ENCODE measurements at places on chromosomes 7 and 10.
A peak's percentile ranks its signal among the peaks of the same experiment; 100 is the strongest.

DNA sequence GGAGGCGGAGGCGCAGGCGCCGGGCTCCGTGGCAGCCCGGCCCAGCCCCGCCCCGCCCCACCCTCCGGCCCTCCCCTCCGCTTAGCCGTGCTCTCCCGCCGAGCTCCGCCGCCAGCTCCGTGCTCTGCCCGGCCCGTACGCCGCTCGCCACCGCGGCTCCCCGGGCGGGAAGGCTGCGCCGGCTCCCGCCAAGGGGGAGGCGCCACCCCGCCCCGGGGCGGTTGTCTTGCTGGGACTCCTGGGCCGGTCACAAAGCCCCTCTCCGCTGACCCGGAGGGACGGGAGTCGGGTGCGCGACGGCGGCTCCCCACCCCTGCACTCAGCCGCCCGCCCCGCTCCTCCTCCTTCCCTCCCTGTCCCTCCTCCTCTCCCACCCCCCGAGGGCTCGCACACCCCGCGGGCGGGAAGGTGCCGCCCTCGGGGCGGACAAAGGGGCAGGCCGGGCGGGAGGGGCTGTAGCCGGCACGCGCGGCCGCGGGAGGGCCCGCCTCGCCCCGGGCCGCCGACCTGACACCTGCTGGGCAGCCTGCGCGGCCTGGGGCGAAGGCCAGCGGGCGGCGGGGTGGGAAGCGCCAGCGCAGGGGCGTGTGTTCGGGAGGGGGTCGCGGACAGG, 11.5 kb upstream of the SP8 start:
- DNase-seq: no peak

- DNase-seq: no peak
Observed at GRCh38 chr10:126147866-126148587, 240.2 kb downstream of the ADAM12 start.

DNA sequence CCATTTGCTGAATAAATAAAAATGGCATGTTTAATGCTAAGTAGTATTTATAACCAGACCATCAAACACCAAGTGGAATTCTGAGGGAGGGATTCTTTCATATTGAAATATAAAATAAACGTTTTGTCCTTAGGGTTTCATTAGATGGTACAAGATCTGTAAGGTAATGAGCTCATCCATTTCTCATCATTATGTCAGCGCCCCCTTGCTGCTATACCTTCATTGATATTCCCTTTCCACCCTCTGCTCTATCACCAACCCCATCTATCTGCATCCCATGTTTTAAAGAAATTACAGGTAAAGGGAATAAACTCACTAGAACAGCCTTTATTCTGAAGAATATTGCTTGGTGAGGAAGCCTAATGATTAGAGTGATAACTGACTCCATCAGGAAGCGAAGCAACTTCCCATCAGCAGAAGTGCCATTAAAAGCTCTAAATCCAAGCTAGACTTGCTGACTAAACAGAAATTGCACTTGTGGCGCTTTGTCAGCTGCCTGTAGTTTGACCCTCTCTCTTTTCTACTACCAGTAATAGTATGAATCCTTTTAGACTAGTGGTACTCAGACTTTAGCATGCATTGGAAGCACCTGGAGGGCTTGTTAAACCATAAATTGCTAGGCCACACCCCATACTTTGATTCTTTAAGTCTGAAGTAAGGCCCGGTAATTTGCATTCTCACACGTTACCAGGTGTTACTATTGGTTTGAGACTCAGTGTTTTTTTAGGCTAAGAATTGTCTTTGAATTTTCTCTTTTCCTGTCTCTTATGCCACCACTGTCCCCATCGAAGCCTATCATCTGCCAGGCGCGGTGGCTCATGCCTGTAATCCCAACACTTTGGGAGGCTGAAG, 27.5 kb downstream of the ADD3 start:
- no peak for DNase-seq

DNA sequence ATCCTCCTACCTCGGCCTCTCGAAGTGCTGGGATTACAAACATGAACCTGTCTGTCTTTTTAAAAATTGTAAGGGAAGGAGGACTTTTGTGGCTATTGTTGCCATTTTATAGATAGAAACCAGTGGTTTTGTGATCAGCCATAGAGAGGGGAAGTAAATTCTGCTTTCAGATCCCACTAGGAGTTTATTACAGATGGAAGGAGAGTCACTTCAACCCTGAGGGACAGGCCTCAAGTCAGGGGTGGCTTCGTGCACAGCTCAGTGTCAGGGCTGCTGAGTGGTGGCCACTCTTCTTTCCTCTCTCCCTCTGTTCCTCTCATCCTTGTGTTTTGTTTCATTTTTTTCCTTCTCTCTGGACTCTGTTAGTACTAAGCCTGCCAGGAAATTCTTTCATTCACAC, 60.8 kb downstream of the OGDH start:
- DNase-seq: no peak

DNA sequence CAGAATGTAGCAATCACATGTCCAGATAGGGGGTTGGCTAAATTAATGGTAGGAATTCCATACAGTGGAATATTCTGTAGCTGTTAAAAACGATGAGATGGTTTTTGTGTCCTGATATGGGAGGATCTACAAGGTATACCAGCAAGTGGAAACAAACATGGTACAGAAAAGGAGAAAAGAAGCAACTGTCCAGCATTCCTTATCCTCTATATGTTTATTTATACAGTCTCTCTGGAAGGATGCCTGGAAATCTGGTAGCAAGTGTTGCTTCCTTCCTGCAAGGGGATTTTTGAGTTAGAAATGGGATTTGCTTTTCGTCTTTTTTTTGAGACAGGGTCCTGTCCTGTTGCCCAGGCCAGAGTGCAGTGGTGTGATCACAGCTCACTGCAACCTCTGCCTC, 19.3 kb downstream of the IL15RA start:
- DNase-seq: no peak

- no peak for DNase-seq
Observed at GRCh38 chr7:17043012-17043877, 161.5 kb upstream of the AGR3 start.

DNA sequence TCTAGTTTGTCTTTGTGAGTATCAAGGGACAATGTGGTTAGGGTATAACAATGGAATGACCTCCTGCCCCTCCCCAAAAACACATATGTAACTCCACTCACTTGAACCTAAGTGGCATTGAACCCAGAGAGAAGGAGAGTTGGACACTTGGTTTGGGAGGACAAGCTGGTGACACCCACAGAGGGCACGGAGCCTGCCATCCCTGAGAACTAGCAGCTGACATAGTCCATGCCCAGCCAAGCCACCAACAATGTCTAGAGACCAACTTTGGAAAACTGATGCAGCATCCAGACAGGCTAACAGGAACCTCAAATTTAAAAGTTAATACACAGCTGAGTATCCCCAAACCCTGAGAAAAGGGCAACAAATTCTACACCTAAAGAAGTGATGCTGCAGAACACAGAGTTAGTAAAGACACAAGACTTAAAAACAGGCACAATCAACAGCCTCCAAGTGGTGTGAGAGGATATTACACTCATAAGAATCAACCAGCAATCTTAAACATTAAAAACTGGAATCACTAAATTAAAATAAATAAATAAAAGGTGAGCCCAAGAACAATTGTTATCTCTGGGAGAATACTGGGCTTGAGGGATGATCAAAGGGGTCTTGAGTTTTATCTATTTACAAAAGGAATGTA, 27.2 kb downstream of the NUDCD3 start:
- peak; percentile 36 for DNase-seq

GRCh38 chr10:130218181-130218641, 82.0 kb downstream of the GLRX3 start:
- DNase-seq: no peak

GRCh38 chr10:30883116-30883515, 148.5 kb downstream of the ZNF438 start:
- DNase-seq: no peak

DNA sequence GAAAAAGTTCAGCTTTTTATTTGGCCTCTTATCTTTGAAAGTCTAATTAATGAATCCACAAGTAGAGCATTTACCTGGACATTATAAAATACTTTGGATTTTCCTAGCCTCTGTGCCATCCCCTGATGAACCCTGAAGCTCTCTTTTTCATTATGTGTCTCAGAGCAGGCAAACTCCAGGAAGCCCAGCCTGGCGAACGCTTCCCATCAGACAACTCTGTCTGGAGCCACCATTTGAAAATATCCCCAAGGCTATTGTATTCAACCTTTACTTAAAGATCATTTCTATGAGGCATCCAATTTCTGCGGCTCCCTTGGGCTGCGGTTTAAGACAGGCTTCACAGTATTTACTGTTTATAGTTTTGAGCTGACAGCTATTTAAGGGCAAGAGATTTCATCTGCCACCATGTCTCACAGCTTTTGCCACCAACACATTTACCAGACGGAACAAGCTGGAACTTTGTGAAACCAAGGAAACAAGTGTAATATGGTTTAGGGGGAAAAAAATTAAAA, 257.2 kb upstream of the GLI3 start:
- no peak for DNase-seq

- DNase-seq: peak; percentile 60
Observed at GRCh38 chr7:151085691-151086620, at the start of gene AGAP3. TSS of gene AGAP3 (plus strand) at chr7:151086475. CDS start at chr7:151086742, 267 bp downstream.

- no peak for DNase-seq
Observed at GRCh38 chr7:106616708-106617051, 44.3 kb downstream of the CCDC71L start.

DNA sequence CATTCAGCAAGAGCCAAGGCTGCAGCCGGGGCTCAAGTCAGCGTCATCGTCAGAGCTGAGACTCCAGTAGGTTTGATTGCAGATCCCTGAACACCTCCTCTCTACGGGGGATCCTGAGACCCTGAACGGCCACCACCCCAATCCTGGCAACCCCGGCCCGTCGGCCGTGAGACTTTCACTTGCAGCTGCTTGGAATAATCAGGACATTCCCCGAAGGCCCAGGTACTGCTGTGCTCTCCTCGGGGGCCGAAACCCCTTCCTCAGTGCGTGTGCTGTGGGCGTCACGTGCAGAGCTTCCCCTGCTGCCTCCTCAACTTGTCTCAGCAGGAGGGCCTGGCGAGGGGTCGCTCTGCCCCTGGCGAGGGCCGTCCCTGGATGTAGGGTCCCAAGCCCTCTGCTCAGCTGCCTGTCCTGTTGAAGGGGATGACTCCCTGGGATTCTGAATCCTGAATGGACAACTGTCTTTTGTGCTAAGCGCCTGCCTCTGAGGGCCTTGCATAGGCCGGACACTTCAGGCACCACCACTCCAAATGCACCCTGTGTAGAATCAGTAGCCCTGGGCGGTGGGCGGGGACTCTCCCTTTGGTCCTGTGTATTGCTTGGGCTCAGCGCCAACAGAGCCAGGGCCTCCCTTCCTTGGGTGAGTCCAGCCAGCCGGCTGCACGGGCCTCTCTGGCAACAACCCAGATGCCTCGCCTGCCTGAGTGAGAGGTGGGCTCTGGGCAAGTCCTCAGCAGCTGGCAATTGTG, 63.8 kb upstream of the EBF3 start:
- no peak for DNase-seq

GRCh38 chr7:47581804-47582763, at the start of gene TNS3:
TSS of gene TNS3 (minus strand) at chr7:47582111. CDS start at chr7:47439636, 142,475 bp downstream.
- no peak for DNase-seq

DNA sequence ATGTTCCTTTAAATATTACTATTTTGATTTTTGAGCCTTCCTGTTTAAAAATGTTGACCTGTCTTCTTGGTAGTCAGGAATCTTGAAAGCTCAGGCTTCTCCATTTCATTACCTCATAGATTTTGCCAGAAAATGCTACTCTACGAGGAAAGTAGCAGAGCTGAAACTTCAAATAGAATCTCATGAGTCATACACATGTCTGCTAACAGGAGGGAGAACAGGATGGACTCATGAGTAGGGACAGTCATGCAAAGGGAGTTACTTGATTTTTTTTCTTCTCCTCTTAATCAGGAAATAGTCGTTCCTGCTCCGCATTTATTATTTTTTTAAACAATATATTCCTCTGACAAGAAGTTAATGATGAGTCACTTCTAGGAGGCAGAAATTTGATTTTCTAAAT, 37.0 kb upstream of the MINDY3 start:
- DNase-seq: no peak

GRCh38 chr7:1990001-1990670, 242.6 kb downstream of the MAD1L1 start:
- no peak for DNase-seq

- DNase-seq: no peak
Observed at GRCh38 chr7:714251-714671, 12.2 kb upstream of the DNAAF5 start.

DNA sequence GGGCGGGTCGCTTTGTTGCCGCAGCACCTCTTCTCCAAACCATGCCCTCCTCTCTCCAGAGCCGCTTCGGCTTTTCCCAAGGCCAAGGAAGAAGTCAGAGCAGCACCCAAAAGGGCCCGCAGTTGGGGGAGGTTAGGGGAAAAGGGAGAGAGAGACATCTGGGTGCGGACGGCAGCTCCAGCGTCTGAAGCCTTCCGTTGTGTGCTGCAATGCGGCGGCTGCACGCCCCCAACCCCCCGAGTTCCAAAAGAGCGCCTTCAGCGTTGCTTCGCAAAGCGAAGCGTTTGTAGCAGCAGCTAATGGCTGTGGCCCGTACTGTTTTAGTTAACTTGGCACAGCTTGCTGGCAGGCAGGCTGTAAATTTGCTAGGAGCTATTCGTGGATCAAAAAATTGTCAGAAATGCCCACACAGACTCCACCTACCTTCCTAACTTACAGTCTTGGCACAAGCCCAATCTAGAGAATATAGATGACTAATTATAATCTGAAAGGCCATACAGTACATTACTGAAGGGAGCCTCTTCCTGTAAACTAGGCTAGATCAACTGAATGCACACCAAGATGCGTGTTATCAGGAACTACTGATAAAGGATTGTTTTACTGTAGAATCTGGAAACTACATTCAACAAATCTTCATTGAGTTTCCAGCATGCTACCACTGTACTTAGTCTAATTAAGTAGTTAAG, 1.1 kb upstream of the KBTBD2 start:
- no peak for DNase-seq

GRCh38 chr7:21020667-21021066, 234.0 kb upstream of the SP8 start:
- DNase-seq: no peak

- no peak for DNase-seq
Observed at GRCh38 chr10:71191019-71191418, 21.4 kb upstream of the UNC5B start.

GRCh38 chr7:138382862-138383565, 77.0 kb upstream of the TRIM24 start:
- DNase-seq: no peak

GRCh38 chr7:142053988-142054387, 57.5 kb upstream of the MGAM2 start:
- no peak for DNase-seq

- no peak for DNase-seq
Observed at GRCh38 chr7:79175374-79175773, 278.1 kb downstream of the MAGI2 start.

- DNase-seq: no peak
Observed at GRCh38 chr7:140923358-140924006, 1.2 kb downstream of the BRAF start.

GRCh38 chr7:85529831-85530230, 343.0 kb upstream of the SEMA3D start:
- DNase-seq: no peak

GRCh38 chr7:139108266-139109187, 993 bp downstream of the ZC3HAV1 start:
- DNase-seq: no peak

- DNase-seq: no peak
Observed at GRCh38 chr7:132817949-132818348, 241.7 kb upstream of the PLXNA4 start.

- DNase-seq: no peak
Observed at GRCh38 chr10:85859859-85860258, 506.7 kb downstream of the GRID1 start.

Data from T-helper 2 cell (primary cell).